ENCODE measurements at places on chromosomes 6 and 20.

- DNase-seq = no peak
These were observed 76.5 kb downstream of the PTPN1 start for GRCh38 chr20:50586531-50587232.

- DNase-seq = no peak
These were observed 134.0 kb upstream of the PHACTR1 start for GRCh38 chr6:12582421-12583110.

DNA sequence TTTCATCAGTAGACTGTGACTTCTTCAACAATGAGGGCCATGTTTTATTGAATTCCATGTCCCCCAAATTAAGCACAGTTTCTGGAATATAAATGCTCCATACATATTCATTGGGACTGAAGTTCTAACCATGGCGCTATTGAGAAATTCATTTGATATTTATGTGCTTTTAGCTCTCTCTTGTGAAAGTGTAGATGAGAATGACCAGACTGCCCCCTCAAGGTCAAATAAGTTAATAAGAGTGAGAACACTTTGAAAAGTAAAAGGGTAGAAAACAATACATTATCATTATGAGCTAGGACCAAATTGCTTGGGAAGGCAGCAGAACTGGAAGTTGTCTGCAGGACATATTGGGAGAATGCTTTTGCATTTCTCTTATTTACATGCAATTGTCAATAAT is 597.9 kb downstream of the EPM2A start:
- no peak for DNase-seq

- no peak for DNase-seq
These were observed 161.1 kb upstream of the CARMIL1 start for GRCh38 chr6:25118038-25118437.

DNA sequence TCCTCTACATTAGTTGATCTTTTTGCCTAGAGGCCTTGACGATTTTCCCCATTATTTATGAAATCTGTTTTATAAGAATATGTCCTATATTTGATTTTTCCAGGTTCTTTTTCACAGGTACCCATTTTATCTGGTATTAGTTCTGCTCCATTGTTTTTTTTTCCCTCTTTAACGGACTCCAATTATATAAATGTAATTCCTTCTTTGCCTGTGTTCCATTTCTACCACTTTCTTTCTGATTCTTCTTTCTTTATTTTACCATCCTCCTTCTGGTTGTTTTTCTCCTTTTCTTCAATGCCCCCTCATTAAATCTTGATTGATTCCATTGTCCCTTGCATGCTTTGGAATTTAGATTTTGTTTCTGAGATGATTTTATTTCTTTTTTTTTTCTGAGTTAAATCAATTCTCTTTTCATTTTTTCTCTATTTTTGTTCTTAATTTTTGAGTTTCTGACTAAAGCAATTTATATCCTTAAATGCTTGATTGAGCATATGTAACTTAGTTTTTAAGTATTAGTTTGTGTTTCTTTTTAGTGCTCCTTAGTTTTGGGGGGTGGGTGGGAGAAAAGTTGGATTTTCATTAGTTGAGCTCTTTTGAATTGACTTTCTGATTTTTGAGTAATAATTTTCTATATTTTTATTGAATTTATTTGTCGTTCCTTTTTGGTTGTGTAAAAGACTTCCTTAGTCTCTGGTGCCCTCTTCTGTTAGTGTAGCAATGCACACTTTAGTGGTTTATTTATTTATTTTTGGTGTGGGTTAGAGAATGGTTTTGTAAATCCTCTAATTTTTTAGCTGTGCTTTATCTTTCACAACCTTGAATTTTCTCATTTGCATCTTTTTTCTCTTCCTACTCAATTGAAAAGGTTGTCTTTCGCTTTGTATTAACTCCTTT is 140.8 kb downstream of the FARS2 start:
- no peak for DNase-seq
